Inflammatory macrophage treated with lipopolysaccharide for 1 hour (primary cell): ENCODE measurements at places on chromosomes 4 and X.

DNA sequence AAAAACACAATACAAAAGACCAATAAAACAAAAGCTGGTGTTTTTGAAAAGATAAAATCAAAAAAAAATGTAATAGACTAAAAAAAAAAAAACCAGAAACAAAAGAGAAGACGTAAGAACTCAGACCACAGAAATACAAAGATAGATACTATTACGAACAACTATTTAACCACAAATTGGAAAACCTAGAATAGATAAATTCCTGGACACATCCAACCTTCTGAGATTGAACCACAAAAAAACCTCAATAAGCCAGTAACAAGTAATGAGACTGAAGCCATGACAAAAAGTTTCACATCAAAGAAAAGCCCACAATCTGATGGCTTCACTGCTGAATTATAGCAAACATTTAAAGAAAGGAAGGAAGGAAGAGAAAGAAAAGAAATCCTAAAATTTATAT, 16.2 kb downstream of the RCHY1 start:
- no peak for DNase-seq

GRCh38 chr4:184328022-184328736, 110.5 kb upstream of the ENPP6 start:
- DNase-seq = peak; percentile 88

DNA sequence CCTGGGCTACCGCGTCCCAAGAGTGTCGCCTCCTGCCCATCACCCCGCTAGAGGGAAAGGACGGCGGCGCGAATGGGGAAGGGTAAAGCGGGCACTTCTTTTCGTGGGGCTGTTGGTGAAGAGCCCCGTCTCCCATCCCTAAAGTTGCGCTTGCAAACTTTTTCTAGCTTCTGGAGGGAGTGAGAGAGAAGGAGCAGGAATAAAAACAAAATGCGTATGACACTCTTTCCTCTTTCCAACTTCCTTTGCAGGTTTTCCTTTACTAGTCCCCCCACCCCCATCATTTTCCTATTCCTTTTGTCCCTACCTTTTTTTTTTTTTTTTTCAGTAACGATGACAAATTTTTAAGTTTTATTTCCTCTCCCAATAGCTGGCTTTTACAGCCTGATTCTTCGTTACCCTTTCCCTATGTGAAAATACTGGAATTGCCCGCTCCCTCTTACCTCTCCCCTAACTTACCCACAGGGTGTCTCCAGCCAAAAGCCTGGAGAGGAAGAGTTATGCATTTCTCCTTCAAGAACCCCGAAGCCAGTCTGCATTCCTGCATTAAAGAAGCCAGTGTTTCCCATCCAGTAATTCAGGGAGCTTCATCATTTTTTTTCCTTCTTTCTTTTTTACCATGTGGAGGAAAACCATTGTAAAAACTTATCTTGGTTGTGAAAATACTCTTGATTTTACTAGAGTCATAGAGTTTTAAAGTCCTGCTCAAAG, 613 bp upstream of the ARSJ start:
- DNase-seq = no peak

DNA sequence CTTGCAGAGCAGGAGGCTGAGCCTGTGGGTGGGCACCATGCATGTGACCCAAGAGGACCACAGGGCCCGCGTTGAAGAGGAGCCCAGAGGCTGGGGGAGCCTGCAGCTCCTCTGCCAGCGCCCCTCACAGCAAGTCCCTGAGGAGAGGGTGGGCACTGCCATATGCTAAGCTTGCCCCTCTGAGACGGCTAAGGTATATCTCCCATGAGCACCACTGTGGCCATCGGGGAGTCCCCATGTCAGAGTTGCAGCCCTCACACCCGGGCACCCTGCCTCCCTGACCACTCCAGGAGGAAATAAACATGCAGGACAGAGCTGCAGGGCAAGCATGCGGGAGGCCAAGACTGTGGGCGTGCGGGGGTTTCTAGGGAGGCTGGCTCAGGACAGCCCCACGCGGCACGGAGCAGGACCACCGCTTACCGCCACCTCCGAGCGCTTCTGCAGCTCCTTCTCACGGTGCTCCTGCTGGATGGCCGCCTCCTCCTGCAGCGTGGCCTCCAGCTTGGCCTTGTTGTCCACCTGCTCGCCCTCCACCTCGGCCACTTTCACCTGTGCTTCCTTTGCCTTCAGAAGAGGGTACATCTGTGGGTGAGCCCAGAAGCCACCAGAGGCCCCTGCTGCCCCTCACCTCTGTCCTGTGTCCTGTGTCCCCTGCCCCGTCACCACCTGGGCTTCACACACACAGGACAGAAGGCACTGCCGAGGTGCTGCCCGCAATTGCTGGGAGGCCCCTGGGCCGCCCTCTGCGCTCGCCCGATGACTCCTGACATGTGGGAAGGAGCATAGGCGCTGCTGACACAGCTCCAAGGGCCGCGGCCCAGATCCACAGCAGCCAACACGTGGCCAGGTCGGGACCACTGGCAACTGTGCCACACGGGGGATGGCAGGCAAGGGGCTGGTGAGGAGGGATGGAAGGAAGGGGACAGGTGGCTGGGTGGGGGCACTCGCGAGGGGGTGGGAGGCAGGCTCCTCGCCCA, 29.8 kb downstream of the FGFR3 start:
- DNase-seq = no peak

DNA sequence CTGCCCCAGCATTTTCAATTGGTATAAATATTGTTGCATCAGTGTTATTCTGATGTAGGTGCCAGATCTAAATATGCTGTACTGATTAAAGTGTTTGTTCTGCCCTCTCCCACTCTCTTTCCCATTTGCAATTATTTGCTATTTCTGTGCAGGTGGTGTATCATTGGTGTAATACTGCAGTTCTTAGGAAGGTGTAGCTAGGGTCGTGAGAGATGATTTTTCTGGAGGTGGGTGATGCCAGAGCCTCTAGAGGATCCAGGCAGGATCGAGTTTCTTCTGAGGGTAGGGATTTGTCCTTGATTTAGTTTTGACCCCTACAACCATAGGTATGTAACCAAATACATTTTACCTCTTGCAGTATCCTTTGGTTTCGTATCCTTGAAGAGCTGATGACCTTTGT, 1.9 kb downstream of the SMAD1 start:
- DNase-seq = no peak

GRCh38 chr4:53592686-53593501, 1.6 kb upstream of the LNX1 start:
- no peak for DNase-seq
